H9 (cell line): ENCODE measurements at places on chromosomes 13 and 19. TPM values are rescaled to one million over a fixed set of nuclear protein-coding genes. Genes with fewer than 3 reads are reported as not detected.
A peak's percentile ranks its signal among the peaks of the same experiment; 100 is the strongest.

DNA sequence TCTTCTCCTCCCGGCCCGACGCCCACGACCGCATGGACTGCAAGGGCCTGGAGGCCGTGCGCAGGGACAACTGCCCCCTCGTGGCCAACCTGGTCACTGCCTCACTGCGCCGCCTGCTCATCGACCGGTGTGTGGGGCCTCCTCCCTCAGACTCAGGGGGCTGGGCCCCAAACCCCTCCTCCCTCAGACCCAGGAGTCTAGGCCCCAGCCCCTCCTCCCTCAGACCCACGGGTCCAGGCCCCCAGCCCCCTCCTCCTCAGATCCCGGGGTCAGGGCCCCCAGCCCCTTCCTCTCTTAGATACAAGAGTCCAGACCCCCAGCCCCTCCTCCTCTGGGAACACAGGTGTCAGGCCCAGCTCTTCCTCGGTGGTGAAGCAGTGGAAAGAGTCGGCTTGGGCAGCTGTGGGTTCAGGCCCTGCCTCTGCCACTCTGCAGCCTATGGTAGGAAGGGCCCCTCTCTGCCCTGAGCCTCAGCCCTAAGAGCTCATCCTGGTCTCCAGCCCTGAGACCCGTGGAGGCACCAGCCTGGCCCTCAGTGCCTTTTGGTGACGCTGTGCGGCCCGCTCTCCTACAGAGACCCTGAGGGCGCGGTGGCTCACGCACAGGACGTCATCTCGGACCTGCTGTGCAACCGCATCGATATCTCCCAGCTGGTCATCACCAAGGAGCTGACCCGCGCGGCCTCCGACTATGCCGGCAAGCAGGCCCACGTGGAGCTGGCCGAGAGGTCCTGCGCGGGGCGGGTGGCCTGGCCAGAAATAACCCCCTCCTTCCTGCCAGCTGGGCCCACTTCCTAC is 3.7 kb upstream of the SPIB start:
- no peaks in the 10 kb centered on the region for H3K4me1 ChIP-seq
- no peaks in the 10 kb centered on the region for H3K27me3 ChIP-seq
- no peak overlapping the region; the same call in 2 of the 3 replicates for H3K4me3 ChIP-seq

- no peaks in the 10 kb centered on the region for H3K27me3 ChIP-seq
- DNase-seq: no peak
- no peak overlapping the region for H3K4me3 ChIP-seq
- no peaks in the 10 kb centered on the region for H3K4me1 ChIP-seq
- H3K27ac ChIP-seq: no peak overlapping the region
Measured at GRCh38 chr19:33292595-33293254, 9.6 kb downstream of the CEBPA start.

- no peaks in the 10 kb centered on the region; the same call in 1 of the 2 replicates for H3K27me3 ChIP-seq
- peak; percentile 87 for DNase-seq
- peaks cover 4% of the 10 kb centered on the region; the same call in 1 of the 2 replicates for H3K4me1 ChIP-seq
Measured at GRCh38 chr19:18416778-18417249, 2.4 kb upstream of the SSBP4 start.

DNA sequence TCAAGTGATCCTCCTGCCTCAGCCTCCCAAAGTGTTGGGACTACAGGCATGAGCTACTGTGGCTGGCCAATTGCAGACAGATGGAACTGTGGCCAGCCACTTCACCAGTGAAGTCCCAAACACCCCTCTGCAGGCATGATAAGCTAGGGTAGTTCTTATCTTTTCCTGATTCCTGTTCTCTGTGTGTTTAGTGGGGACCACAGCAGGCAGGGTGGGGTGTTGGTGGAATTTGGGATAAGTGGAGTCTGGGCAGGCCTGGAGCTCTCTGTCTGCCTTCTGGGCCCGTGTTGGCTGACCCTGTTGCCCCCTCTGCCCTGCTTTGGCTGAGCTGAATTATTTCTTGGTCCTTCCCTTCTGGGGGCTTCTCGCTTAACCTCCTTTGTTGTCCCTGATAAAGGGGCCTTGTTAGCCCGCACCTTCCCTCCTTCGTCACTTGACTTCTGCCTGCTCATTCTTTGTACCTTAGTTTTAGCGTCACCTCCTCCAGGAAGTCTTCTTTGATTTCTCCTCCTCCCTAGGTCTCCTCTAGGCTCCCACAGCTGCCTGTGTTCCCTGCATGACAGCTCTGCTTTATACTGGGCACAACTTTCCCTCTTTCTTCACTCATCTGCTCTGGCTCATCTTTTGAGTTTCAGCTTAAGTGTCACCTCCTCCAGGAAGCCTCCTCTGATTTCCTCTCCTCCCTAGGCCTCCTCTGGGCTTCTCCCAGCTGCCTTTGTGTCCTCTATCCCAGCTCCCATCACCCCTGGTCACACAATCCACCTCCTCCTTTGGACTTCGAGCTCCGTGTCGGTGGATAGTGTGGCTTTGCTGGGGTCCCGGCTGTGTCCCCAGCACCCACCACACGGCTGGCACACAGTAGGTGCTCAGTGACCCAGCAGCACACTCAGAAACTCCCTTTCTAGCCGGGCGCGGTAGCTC is 1.7 kb upstream of the NCLN start:
- peak overlapping the region; percentile 99; the same call in 2 of the 3 replicates for H3K4me3 ChIP-seq
- H3K36me3 ChIP-seq: peaks cover 7% of the 10 kb centered on the region
- no peak overlapping the region for H3K27ac ChIP-seq
- H3K4me1 ChIP-seq: no peaks in the 10 kb centered on the region

GRCh38 chr13:84931264-84931663 is 868.0 kb downstream of the SLITRK6 start:
- no peak for DNase-seq
- H3K27me3 ChIP-seq: no peaks in the 10 kb centered on the region
- H3K36me3 ChIP-seq: no peaks in the 10 kb centered on the region
- H3K27ac ChIP-seq: no peak overlapping the region
- no peaks in the 10 kb centered on the region for H3K4me1 ChIP-seq

DNA sequence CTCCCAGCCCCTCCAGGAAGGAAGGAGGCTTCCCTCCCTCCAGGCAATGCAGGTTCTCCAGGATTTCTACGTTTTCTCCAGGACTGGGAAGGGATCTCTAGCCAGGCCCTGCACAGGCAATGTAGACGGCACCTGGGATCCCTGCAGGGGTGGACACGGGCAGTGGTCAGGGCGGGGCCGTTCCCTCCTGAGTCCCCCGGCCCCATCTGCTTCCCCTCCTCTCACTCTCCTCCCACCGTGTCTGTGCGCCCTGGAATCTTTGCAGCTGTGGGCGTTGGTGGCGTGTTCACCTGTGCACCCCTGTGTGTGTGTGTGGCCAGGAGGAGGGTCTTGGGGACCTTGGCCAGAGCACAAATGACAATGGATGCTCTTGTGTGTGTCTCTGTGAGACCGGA is 10.0 kb downstream of the NRTN start:
- no peak overlapping the region for H3K4me3 ChIP-seq
- H3K27ac ChIP-seq: no peak overlapping the region
- H3K4me1 ChIP-seq: no peaks in the 10 kb centered on the region
- H3K36me3 ChIP-seq: no peaks in the 10 kb centered on the region
- no peak for DNase-seq

DNA sequence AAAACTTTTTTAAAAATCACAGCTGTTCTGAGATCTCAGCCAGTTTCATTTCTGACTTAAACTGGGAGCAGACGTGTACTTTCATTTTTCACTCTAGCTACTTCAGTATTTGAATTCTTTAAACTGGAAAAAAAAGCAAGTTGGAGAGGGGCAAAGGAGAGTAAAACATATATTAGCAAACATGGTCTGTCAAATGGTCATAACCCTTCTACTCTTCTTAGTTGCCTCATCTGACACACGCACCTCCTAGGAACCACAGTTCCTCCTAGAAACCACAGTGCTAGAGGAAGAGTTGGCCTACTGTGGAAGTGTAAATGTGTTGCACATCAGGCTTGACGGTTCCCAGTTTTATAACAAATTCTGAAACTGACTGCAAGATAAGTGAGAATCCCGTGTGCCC is 47.2 kb downstream of the TM9SF2 start:
- H3K27ac ChIP-seq: no peak overlapping the region
- no peaks in the 10 kb centered on the region for H3K4me1 ChIP-seq
- no peak for DNase-seq
- H3K27me3 ChIP-seq: no peaks in the 10 kb centered on the region
- H3K36me3 ChIP-seq: peaks cover 49% of the 10 kb centered on the region

DNA sequence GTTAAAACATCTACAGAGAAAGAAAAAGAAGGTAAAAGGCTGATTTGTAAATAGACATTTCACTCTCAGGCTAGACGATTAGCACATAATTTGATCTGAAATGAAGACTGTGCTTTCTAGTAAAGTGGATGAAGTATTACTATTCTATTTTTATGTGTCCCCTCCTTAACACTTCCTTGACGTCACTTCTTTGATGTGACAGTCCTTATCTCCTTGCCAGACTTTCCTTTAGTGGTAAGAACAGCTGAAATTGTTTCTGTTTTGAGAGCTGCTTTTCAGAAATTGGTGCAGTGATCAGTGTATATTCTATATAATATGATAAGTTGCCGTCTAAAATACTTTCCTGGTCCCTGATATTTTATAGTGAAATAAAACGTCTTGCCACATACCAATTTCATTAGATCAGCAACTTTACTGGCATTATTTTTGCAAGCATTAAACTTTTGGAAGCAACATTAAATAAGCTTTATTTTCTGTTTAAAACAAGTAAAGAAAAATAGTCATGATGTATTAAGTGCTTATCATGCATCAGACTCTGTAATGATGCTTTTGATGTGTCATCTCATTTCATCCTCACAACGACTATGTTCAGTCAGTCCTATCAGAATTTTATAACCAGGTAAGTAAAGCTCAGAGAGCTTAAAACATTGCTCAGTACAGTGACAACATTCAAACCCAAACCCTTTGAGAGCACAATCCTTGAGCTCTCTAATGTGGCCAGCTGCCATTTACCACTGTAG is 210.3 kb upstream of the PCDH9 start:
- no peaks in the 10 kb centered on the region for H3K27me3 ChIP-seq
- no peaks in the 10 kb centered on the region for H3K36me3 ChIP-seq
- H3K27ac ChIP-seq: no peak overlapping the region

- H3K27ac ChIP-seq: no peak overlapping the region
- no peaks in the 10 kb centered on the region for H3K36me3 ChIP-seq
- H3K4me3 ChIP-seq: no peak overlapping the region
- DNase-seq: no peak
- peaks cover 27% of the 10 kb centered on the region; the same call in 1 of the 2 replicates for H3K27me3 ChIP-seq
- no peaks in the 10 kb centered on the region for H3K4me1 ChIP-seq
Measured at GRCh38 chr13:57637515-57637914, 6.0 kb downstream of the PCDH17 start.

DNA sequence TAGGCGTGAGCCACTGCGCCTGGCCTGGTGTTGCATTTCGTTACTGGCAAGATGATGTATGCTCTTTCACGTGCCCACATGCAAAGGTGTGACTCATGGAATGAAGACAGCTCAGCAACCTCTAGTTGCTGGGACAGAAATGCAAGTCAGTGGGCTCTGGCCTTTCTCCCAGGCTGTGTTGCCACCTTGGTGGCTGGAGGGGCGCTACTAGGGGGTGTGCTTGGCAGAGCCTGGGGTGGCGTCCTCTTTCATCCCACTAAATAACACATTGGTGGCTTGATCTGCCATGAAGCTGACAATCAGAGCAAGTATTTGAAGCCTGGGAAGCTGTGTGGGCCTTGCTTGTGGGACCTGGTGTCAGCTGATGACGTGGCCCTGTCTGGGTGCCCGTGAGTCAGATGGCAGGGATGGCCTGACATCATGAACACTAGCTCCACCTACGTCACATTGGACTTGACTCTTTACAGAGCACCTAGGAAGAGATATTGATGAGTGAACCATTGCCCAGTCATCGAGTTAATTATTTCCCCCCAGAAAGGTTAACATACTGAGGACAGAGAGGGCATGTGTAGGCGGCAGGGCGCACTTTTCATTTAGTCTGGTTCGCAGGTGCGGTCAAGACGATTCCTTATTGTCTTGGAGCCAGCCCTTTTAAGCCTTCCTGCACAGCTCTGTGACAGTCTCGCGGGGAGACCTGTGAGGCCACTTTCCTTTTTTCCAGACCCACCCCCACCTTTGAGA is 154.2 kb downstream of the TM9SF2 start:
- H3K4me3 ChIP-seq: no peak overlapping the region
- H3K27me3 ChIP-seq: no peaks in the 10 kb centered on the region
- peaks cover 11% of the 10 kb centered on the region for H3K4me1 ChIP-seq
- H3K36me3 ChIP-seq: no peaks in the 10 kb centered on the region
- H3K27ac ChIP-seq: no peak overlapping the region
- no peak for DNase-seq

- DNase-seq: peak; percentile 45
- H3K4me3 ChIP-seq: no peak overlapping the region
- no peaks in the 10 kb centered on the region for H3K4me1 ChIP-seq
- no peaks in the 10 kb centered on the region for H3K27me3 ChIP-seq
- H3K27ac ChIP-seq: no peak overlapping the region
Measured at GRCh38 chr19:20482721-20483120, 82.9 kb downstream of the ZNF737 start.

- no peaks in the 10 kb centered on the region for H3K27me3 ChIP-seq
- no peaks in the 10 kb centered on the region for H3K36me3 ChIP-seq
- H3K4me3 ChIP-seq: no peak overlapping the region
Measured at GRCh38 chr19:47122359-47123335, 8.0 kb upstream of the SAE1 start.

- H3K4me1 ChIP-seq: no peaks in the 10 kb centered on the region
- no peak for DNase-seq
- H3K36me3 ChIP-seq: peaks cover 18% of the 10 kb centered on the region
- H3K27me3 ChIP-seq: no peaks in the 10 kb centered on the region
- H3K4me3 ChIP-seq: no peak overlapping the region
Measured at GRCh38 chr19:15702534-15702930, 25.3 kb upstream of the OR10H2 start.

DNA sequence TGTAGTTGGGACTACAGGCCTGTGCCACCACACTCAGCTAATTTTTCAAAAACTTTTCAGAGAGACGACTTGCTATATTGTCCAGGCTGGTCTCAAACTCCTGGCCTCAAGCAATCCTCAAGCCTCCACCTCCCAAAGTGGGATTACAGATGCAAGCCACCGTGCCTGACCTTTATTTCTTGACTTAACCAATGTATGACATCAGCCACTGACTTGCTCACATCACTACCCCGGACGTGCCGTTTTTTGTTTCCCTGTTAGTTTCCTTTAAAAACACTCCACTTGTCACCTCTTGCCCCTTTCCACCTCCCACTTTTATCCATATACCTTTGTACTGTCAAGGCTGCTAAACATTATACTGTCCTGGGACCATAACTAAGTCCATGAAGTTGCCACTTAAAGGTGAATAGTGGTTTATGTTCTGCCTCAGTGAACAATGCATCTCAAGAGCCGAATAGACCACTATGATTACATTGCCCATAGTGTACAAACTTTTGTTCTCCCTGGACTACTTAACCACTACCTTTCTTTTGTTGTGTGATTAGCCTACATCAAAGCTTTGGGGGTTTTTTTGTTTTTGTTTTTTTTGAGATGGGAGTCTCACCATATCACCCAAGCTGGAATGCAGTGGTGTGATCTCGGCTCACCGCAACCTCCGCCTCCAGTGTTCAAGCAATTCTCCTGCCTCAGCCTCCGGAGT is 2.3 kb upstream of the EPHX3 start:
- no peaks in the 10 kb centered on the region for H3K4me1 ChIP-seq
- no peak overlapping the region for H3K27ac ChIP-seq
- peaks cover 19% of the 10 kb centered on the region; the same call in 2 of the 3 replicates for H3K36me3 ChIP-seq
- no peak overlapping the region for H3K4me3 ChIP-seq

GRCh38 chr13:49217962-49218492 is 2.1 kb upstream of the MLNR start:
- H3K4me1 ChIP-seq: no peaks in the 10 kb centered on the region; the same call in 1 of the 2 replicates
- peaks cover 55% of the 10 kb centered on the region for H3K27me3 ChIP-seq
- no peaks in the 10 kb centered on the region; the same call in 1 of the 2 replicates for H3K36me3 ChIP-seq
- DNase-seq: no peak
- peak overlapping the region; percentile 50 for H3K4me3 ChIP-seq

ZNF577 gene
- 39.4 and 42.1 TPM in 2 replicates for total RNA-seq

ZNF780B gene
- 23.3 and 31.9 TPM in 2 replicates for total RNA-seq

PARP4 gene
- total RNA-seq: 25.9 and 26.2 TPM in 2 replicates

FEM1A gene
- total RNA-seq: 20.0 and 21.0 TPM in 2 replicates

LHB gene
- not detected in 2 replicates for total RNA-seq

CYP2A6 gene
- total RNA-seq: 0.28 TPM in 1 of 2 replicates, not detected in the other

KCNC3 gene
- 15.2 and 17.3 TPM in 2 replicates for total RNA-seq

MYO16 gene
- not detected in 2 replicates for total RNA-seq

CD320 gene
- total RNA-seq: 68.1 and 72.1 TPM in 2 replicates

GFY gene
- total RNA-seq: 1.1 and 1.3 TPM in 2 replicates
